SJSA1 (cell line): ENCODE measurements at places on chromosomes 11 and 22.

DNA sequence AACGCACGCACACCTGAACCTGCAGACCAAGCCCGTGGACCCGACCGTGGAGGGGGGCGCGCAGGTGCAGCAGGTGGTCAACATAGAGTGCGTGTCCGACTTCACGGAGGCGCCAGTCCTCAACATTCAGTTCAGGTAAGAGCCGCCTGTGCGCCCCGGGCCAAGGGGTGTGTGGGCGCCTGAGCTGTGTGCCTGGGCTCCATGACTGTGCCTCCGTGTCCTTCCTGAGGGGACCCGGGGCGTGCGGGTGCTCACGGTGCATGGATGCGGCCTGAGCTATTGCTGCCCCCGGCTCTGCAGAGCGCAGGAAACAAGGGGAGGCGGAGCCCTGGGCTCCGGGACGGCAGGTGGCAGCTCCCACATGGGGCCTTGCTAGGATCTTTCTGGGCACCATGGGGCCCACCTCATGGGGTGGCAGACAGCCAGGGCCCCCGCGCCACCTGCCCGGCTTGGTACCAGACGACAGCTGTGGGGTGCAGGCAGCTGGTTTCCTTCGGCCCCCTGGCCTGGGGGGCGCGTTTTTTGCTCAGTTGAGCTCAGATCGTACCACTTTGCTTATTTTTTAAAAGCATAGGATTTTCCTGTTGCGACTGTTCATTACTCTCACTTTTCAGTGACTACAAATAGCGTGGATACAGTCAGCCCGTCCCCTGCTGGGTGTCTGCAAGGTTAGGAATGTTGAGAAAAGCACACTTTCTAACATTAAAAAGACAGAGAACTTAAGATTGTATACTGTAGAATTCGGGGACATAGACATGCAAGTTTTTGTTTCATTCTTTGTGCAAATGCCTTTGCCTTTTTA lies 28.3 kb downstream of the MUC6 start:
- DNase-seq, result no peak

DNA sequence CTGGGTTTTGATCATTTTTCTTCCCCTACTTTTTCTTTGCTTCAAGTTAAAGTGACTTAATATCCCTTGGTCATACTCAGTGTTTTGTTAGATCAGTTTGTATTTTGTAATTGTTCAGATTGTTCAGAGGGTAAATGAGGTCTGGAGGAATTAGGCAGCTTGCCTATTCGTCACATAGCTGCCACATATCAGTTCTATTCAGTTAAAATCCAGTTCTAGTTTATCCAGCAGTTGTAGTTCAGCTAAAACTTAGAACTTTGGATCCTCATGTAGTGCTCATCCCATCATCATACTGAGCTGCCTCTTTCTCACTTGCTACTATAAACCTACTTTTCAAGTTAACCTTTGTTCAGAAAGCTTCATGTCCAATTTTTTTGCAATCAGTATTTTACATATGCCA lies 47.1 kb upstream of the DEPDC7 start:
- no peak for DNase-seq

DNA sequence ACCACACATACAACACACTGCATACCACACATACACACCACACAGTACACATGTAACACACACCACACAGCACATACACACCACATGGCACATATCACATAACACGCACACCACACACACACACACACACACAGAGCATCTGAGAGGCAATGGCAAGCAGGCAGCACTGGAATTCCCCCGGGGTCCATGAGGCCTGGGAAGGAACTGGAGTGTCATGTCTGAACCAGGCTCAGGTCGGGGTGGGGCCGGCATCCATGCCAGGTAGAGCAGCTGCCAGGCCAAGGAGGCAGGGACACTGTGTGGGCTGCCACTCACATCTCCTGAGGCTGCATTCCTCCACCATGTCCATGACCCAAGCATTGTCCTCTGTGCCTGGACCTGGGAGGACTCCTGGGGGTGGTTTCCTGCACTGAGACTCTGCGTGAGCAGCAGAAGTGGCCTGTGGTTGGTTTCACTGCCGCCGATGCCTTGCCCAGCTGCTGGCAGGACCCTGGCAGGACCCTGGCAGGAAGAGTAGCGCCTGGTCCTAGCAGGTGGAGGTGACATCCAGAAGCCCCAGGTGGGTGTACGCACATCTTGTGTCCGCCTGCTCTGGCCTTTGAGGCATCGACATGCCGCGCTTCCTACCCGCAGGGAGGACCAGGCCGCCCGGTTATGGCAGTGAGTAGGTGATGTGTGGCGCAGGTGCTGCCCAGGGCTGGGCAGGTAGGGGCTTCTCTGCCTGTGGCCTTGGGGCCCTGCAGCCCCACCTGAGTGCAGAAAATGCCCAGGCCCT lies 1280.4 kb downstream of the TBC1D22A start:
- no peak for DNase-seq

DNA sequence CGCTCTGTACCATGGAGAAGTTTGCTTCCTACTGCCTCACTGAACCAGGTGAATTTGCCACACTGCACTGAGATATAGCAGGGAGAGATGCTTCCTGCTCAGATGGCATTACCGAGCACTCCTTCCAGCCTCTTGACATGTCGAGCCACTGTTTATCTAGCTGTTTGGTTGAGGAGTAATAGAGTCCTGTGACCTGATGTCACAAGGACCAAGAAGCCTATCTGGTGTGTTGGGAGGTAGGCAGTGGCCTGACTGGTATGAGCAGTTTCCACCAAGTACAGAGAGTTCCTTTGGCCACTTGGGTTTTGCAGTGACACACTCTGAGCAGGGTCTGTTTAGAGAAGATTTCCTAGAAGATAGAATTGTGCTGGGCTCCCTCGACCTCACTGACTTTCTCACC lies 5.2 kb downstream of the ACAD8 start:
- no peak for DNase-seq

DNA sequence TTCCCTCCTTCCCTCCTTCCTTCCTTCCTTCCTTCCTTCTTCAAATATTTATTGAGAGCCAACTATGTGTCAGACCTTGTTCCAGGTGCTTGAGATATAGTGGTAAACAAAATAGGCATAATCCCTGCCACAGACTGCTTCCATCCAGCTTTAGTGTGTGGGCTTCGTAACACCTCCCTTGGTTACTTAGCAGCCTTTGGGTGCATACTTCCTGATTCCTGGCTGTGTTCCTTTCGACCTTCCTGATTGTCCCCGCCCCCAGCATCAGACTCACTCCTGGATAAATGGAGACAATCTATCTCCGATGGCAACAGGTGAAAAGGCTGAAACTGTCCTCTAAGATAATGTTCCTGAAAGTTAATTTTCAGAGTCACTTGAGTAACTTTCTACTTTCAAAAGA lies 13.5 kb downstream of the CCDC81 start:
- no peak for DNase-seq

DNA sequence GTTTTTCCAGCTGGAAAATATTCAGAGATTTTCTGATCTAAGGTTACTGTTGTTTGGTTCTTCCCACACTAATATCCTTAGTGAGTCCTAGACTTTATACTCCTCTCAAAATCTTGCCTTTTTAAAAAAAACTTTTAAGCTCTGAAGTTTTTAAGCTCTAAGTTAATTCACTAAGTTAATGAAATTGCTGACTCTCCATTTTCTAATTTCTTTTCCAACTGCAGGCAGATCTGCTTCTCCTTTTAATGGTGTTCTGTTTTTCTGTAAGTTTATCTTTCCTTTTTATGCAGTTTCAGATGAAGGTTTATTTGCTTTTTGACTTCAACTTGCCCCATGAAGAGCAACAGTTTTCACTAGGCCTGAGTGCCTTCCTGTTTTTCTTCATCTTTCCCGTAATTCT lies 125.8 kb upstream of the ARHGAP42 start:
- DNase-seq, result no peak

- no peak for DNase-seq
These were observed 7.6 kb upstream of the MUC15 start for GRCh38 chr11:26579683-26580082.

DNA sequence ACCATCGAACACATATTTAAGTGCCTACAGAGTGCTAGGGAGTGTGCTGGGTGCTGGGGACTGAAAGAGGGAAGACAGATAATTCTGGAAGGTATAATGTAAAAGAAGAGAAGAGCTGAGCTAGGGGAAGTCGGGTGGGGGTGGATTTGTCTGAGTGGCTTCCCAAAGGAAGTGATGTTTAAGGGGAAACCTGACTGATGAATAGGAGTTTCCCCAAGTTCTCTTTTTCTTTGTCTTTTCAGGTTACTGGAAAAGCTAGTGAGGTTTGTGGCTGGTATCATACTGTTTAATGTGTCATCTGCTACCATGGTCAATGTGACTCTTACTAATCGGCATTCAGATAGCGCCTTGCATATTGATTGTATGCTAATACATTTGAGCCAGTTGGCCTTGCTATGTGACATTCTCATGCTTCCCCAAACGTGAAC lies 151.6 kb upstream of the MTMR2 start:
- DNase-seq, result no peak

DNA sequence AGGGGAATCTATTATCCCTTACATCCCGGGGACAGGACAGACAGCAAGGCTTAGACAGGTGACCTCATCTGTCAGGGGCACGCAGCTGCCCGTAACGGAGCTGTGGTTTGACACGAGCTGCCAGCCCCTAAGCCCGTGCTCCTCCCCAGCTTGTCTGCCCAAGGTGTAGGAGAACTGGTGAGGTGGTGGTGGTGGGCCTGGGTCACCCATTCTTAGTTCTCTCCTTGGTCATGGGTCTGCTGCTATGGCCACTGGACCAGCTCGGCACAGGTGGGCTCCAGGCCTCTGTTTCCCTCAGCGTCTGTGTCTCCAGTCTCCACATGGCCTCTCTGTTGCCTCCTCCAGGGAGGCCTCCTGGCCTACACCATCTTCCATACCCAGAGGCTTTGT lies 5.4 kb downstream of the PARVG start:
- no peak for DNase-seq

DNA sequence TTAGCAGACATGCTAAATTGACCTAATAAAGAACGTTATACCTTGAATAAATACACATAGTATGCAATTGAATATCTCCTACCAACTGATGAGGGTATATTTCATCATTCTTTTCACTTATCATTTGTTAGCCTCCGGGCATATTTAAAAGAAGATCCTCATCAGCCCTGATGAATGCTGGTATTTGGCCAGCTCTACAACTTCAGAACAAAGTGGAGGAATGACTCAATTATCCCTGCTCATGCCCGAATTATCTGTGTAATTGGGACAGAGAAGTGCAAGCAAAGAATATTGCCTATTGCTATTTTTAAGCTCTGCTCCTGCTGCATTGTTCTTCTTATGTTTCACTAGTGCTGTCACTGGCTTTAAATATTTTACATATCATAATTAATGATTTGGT lies 622.1 kb downstream of the METTL15 start:
- no peak for DNase-seq

DNA sequence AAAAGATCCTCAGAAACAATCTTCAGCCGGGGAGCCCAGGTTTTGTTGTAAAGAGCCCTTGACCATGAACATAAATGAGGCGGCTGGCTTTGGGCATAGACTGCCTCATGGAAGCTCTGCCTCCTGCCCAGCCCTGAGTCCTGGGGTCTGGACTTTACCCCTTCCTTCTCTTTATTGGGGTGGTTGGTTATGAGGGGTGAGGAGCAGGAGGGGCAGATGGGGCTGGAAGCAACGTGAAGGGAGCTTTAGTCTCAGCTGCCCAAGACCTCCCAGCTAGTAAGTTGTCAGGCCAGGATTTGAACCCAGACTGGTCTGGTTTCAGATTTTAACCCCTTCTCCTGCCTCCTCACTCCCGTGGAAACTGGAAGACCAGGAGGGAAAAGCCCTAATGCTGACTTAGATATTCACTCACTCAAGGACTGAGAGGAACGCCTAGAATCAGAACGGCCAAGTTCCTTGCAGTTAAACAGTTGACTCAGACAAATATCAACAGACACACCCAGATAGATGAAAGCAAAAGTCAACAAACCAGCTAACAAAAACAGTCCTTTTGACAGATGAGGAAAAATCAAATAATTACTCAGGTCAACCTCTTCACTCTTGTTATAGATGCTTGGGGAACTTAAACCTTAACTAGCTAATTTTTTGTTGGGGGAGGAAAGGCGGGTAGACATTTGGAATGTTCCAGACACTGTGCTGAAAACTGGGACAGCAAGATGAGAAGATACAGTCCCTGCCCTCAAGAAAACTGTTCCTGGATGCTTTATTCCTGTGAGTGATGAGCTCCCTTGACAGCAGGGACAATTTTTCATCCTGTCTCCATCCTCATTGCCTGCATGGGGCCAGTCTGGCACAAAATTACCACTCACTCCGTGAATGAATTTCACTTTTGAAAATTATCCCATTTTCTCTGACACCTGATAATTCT lies 20.8 kb upstream of the ARRB1 start:
- DNase-seq, result no peak

DNA sequence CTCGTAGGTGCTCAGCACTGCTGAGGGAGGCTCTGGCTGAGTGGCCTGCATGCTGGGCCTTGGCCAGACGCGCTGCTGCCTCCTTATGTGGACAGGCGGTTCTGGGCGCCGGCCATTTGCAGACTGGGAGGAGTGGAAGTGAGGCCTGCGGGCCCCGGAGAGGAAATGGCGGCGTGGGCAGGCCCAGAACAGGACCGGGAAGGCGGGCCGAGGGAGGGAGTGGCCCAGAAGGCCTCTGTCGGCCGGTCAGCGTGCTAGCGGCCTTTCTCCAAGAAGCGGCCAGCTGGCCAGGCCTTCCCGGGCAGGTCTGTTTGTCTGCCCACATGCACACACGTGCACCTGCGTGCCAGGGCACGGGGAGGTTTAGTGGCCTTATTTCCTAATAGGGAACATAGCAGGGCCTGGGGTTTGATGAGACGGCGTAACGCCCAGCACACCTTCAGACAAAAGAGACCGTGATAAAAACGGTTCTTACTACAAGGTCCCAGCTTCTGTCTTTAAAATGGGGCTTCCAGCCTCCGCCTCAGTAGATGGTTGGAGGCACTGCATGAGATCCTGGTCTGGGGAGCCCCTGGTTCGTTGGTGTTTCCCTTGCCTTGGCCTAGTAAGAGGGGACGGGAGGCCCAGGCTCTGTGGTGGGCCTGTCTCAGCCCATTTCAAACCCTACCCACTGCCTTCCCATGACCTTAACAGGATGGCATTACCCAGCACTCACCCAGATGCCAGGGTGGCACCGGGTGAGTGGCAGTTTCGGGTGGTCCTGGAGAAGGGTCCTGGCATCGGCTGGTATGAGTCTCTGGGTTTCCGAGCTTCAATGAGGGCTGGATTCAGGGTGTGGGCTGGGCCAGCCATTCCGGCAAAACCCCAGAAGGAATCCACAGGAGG lies 65.1 kb upstream of the PPARA start:
- peak; percentile 88 for DNase-seq

DNA sequence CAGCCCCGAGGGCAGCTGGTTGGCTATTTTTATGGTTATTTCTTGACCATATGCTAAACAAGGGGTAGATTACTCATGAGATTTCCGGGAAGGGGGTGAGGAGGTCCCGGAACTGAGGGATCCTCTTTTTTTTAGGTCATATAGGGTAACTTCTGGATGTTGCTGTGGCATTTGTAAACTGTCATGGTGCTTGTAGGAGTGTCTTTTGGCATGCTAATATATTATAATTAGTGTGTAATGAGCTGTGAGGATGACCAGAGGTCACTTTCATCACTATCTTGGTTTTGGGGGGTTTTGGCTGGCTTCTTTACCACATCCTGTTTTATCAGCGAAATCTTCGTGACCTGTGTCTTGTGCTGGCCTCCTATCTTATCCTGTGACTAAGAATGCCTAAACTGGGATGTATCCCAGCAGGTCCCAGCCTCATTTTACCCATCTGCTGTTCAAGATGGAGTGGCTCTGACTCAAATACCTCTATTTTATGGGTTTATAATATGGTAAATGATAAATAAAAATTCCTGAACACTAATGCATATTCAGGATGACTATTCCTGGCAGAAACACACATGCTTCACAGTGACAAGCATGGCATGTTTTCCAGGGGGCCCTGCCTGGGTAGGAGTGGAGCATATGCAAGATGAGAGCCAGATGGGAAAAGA lies 11.2 kb downstream of the KREMEN1 start:
- no peak for DNase-seq

- no peak for DNase-seq
These were observed 34.3 kb upstream of the CHORDC1 start for GRCh38 chr11:90257158-90257525.
